ENCODE measurements at places on chromosomes 7 and 10.

- DNase-seq, result no peak
These were observed 2.6 kb upstream of the CSGALNACT2 start for GRCh38 chr10:43135656-43136055.

GRCh38 chr10:21297603-21298383 is 227.7 kb downstream of the SKIDA1 start:
- no peak for DNase-seq

DNA sequence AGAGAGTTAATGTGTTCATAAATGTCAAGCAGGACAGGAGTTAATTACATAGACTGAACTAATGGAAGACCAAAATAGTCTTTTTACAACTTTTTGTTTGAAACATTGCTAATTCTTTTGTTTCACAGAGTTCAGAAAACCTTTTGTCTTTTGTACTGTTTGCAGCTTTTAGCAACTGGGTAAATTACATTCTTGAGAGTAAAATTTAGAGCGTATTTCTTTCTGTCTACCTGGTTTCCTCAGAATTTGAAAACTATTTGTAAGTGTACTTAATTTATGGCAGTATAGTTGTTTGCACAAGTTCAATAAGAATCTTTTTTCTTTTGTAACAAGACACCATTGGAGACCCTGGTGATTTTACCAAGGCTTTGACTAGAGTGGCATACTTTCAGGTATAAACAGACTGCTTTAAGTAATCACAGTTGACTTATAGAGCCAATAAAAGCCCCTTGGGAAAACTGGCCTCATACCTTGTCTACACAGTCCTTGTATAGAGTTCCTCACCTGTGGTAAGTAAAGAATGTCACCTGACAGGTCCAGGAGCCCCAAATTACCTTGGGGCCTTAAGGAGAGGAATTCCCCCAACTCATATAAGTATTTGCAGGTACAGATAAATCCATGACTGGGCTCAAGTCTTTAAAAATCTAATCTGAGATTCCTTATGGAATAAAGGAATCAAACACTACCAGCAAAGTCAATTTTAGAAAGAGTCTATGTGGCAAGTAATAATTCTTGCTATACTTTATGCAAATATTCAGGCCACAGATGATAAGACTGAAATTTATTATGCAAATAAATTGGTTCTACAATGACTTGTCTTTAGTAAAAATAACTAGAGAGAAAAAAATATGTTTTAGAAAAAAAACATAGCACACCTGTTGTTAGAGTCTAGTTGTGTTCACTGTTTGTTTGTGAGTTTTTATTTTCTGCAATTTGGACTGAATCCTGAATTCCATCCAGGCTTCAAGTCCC is 23.6 kb upstream of the CREB3L2 start:
- DNase-seq, result no peak

DNA sequence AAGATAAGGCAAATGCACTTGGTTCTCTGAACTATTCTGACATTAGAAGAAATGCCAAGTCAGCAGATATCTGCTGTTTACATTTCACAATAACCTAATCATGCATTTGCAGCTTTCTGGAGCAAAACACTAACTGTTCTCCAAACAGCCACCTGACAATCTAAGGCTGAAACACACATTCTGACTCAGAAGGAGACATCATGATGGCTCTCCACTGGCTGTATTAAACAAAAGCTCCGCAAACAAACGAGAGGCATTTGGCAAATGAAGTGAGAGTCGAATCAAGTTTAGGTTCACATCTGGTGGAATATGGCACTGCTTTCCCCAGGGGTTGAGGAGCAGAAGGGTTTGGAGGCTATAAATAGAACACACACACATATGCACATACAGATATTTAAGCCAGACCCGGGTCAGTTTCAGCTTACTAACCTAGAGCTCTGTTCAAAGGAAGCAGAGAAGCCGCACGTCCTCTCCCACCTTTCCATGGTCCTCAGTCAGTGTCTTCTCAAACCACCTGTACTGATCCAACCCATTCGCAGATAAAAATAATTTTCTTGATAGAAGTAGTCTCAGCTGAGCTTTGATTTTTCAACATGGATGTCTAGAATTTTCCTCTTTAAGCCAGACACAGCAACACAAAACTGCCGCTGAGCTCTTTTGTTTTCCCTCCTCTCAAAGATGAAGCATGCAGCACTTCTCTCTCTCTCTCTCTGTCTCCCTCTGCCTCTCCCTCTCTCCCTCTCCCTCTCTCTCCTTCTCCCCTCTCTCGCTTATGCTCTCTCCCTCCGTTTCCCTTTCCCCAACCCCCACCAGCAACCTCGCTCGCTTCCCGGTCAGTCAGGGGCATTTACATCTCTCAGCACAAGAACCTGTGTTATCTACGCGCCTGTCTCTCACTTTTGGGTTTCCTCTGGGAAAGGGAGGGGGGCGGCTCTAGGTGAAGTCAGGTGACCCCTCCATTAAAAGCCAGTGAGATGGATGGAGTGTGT is 682.8 kb downstream of the MAGI2 start:
- DNase-seq, result no peak

- DNase-seq, result no peak
These were observed 10.6 kb downstream of the CRTAC1 start for GRCh38 chr10:98019784-98020183.

DNA sequence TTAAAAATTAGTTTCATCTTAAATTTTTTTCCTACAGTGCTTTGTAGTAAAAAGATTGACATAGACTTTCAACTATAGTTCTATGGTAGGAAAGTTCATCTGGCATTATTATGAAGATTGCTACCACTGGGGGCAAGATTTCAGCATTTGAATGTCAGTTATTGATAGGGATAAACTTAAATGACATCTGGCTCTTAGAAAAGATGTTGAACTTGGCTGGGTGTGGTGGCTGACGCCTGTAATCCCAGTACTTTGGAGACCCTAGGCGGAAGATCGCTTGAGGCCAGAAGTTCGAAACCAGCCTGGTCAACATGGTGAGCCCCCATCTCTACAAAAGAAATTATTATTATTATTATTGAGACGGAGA is 1.4 kb upstream of the TRA2A start:
- DNase-seq, result no peak

DNA sequence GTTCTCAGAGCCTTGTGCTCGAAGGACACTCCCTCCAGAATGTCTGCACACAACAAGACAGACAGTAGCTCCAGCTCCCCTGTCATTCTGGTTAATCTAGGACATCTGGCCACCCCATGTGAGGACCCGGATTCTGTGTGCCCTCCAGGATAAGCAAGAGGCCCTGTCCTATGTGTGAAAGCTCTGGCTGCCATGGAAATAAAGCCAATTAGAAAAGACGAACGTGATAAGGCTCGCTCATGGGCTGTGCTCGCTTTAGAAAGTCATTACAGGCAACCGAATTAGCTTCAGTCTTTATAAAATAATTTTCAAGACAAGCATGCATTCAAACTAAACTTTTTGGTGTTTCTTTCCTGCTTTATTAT is 263.4 kb downstream of the INHBA start:
- DNase-seq, result no peak

GRCh38 chr10:34137201-34137600 is 677.9 kb downstream of the PARD3 start:
- no peak for DNase-seq

Data from SW 1271 (cell line).